Activated CD4-positive, CD25-positive, alpha-beta regulatory T cell (primary cell): ENCODE measurements at places on chromosomes 6 and 20.

GRCh38 chr20:57878786-57879424, 169.1 kb upstream of the PMEPA1 start:
- DNase-seq: no peak

DNA sequence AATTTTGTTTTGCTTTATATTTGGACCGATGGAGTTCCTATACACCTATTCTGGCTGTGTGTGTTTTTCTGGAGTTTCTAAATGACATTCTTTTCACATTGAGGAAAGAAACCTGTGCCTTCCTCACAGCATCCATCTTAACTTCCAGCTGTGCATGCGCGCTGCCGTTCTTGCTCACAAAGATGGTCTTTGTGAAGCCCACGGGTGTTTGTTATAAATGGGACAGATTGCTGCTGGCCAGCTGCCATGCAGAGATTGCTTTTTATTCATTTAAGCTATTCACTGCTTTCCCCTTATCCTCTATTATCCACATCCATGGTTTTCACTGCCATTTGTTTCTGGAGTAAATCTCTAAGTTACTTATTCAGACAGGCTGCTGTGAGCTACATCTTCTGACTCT, 54.2 kb downstream of the SYNDIG1 start:
- no peak for DNase-seq

GRCh38 chr20:24818056-24818455, 131.0 kb upstream of the CST7 start:
- DNase-seq: no peak

- no peak for DNase-seq
These were observed 12.2 kb downstream of the MMP24 start for GRCh38 chr20:35238735-35239134.

DNA sequence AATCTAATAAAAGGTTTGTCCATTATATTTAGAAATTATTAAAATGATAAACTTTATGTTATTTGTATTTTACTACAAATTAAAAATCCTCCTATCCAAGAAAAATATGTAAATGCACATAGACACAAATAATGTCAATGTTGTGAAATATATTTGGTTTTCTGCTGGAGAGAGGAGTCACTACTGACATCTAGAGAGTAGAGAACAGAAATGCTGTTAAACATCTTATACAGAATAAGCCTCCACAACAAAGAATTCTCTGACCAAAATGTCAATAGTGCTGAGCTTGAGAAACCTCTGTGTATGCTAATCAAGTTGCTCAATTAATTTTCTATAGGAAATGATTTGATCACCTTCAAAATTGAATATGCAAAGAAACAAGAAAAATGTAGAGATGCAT, 12.4 kb downstream of the HTR1B start:
- DNase-seq: no peak

DNA sequence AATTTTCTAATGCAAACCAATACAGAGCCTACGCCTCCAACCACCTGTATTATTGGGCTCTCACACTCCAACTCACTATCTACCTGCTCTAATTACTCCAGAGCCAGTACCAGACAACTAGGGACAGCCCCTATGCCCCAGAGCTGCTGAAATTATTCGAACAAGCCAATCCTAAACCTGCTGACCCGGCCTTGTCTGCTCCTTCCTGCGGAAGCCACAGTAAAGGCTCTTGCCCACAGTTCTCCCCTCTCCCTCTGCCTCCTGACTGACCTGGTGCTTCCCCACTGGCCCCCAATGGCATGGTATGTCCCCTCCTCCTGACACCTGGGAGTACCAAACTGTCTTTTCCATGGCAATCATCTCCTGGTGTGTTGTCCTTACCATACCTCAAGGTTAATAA, 4.1 kb upstream of the TOX2 start:
- no peak for DNase-seq

DNA sequence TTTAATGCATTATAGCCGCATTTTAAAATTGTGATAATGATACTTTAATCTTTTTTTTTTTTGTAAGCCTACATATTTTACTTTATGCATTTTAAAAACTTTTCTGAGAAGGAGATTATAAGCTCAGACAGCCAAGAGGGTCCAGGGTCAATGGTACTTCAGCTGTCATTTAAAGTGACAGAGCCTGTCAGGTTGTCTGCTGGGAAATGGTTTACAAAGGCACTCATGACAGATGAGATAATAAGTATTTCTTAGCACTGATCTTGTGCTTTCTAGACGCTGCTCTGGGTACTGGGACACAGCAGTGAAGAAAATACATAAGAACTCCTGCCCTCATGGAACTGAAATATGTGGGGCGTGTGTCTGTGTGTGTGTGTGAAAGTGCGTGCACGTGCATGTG, 19.6 kb downstream of the LAMP5 start:
- DNase-seq: no peak

GRCh38 chr6:107061125-107062020, 33.4 kb downstream of the MTRES1 start:
- no peak for DNase-seq

DNA sequence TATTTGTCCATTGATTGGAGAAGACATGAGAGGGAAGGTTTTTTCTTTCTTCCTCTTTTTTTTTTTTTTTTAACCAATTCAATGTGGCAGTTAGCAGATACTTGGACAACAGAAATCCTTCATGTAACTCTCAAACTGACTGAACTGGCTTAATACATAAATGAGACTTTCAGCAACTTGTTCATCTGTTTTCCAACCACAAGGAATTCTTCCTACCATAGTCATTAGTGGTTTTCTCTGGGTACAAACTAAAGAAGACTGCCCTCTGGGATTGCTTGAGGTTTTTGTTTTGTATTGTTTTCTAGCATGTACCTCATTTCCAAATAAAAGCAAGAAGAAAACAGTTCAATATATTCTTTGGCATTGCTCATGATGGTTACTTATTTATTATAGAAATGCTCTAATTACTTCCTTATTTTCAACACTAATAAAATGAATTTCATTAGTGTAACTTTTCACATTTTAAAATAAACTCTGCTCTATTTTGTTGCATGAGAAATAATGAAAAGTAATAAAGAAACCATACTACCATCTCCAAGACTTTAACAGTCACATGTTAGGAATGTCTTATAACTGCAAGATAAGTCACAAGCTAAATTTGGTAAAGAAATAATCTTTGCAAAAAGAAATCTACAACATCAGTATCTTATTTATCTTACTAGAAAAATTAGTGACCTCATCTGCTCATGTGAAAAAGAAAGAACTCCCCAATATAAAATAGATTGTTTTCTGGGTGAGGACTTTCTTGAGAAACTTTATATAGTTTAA, 52.0 kb downstream of the ME1 start:
- no peak for DNase-seq

DNA sequence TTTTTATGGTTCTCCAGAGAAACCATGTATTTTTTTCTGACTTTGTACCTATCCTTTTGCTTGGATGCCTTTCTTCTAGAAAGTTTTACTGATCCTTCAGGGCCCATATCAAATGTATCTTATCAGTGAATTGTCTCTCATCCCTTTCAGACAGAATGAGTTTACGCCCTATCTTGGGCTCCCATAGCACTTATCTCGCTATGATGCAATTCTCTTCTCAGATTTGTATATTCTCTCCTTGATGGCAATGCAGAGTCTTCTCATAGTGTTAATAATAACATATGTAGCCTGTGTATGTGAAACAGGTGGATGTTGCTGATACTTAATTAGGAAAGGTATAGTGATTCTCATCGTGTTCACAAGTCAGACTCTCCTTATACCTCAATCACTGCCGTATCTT, 336.2 kb downstream of the UTRN start:
- DNase-seq: no peak

DNA sequence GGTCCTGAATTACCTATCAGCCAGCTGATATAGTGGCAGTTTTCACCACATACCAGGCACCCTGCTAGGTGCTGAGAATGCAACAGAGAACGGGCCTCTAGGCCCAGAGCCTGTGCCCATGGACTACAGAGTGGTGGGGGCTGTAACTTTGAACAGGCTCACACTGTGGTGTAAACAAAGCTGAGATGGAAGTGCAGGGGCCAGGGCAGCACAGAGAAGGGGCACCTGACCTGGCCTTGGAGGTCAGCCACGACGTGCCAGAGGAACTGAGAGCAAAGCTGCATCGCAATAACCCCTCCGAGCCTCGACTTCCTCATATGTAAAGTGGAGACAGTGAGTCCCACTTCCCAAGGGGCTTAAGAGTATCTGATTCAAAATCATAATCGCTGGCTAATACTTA, 105.8 kb downstream of the MAFB start:
- no peak for DNase-seq

GRCh38 chr6:32114796-32115195, 5.7 kb upstream of the TNXB start:
- no peak for DNase-seq

- no peak for DNase-seq
These were observed 150.7 kb upstream of the BTBD3 start for GRCh38 chr20:11766961-11767360.

GRCh38 chr6:93433592-93433991, 14.2 kb upstream of the EPHA7 start:
- no peak for DNase-seq

DNA sequence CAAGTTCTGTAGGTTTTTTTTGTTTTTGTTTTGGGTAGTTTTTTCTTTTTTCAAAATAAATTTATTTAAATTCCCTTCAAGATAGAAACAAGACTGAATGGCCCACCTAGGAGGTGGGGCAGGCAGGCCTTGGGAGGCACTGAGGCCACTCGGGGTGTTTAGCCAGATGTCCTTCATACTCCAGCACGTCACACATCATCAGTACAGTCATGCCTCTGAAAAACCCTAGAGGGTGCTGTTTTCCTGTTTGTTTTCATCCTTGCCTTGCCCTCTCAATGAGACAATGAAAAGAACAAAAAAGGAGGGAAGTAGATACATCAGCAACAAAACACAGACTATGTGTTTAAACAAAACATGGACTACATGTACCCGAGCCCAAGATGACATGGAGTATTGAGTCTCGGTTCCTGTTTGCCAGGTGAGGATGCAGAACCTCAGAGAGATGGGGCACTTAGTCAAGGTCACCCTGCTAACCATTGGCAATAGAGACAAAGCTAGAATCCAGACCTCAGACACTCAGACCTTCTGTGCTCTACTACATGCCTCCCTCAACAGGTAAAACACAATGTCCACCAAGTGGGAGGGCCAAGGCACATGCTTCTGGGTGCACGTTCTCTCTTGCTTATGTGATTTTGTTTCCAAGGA, 26.8 kb upstream of the CLIC5 start:
- DNase-seq: no peak

DNA sequence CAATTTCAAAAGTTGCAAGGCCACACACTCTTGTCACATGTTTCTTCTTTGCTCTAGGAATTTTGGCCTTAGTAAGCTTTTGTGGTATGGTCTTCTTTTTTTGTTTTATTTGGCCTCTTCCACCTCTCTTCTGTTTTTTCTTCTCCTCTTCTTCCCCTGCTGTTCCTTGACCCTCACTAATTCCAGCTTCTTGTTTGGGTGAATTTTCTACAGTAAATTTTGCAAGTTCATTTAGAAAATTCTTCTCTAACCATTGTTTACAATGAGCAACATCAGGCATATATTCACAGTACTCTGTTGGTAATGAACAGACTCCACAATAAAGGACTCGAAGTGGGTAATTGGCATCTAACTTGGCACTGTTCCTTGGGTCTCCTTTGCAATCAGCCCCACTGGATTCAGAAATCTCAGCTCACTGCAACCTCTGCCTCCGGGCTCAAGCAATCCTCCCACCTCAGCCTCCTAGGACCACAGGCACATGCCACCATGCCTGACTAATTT, 5.0 kb downstream of the ASIP start:
- no peak for DNase-seq

- DNase-seq: no peak
These were observed 161.5 kb downstream of the MYLK4 start for GRCh38 chr6:2589171-2589661.

- DNase-seq: no peak
These were observed 1230.3 kb upstream of the CITED2 start for GRCh38 chr6:140604786-140605185.

- DNase-seq: no peak
These were observed 343 bp downstream of the SNAP91 start for GRCh38 chr6:83708546-83708969.

DNA sequence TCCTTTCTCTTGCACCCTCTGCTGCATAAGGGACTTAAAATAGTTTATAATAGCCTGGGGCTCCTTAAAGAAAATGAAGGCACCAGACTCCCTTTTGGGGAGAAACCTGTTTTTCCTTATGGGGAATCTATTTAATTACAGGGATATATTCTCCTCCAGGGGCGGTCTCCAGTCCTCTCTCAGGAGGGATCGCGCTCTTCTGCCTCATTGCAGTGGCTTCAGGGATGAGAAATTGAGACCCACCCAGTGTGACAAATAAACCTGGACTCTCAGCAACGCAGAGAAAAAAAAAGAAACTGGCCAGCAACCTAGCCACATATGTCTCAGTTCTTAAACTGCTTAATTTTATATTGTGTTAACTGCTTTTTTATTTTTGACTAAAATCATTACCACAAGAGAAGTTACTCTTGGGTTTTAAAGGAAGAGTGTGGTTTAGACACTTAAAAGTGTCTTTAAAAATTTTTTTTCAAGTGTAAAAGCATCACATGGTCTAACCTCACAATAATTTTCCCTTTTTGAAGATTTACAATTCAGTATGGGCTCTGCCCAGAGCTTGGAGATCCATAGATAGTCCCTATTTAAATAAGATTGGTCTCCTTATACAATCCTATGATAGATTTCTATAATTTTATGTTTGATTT, 11.7 kb upstream of the GOPC start:
- DNase-seq: no peak

GRCh38 chr6:140774080-140774505, 1358.6 kb upstream of the GJE1 start:
- DNase-seq: no peak

DNA sequence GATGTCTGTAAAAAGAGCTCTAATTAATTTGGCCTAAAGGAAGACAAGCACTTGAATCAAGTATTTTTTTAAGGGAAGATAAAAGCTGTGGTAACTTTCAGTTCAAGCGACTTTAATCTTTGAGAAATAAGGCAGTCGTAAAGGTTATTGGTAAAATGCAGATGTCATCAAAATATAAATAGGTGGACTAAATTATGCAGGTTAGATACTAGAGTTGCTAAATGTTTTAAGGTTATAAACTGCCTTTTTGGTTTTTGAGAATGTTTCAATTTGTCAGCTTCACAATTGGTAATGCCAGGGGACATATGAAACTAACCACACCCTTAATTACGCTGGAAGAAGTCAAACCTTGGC, 159.5 kb upstream of the OLIG3 start:
- DNase-seq: no peak

DNA sequence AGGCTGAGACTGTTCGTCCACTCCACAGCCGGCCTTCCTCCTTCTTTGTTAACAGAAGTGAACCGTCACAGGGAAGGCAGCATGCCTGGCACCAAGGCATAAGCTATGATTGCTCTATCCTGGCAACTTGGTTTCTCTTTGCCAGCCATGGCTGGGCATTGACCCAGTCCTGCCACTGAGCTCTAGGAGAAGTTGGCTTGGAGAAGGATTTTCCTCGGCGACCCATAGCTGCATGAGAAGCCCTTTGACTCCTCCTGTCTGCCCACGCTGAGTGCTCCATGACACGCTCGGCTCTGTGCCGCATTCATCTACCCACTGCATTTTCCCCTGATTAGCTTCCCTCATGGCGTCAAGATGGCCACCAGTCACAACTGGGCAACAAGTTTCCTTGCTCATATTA, 111.8 kb upstream of the EXOC2 start:
- no peak for DNase-seq

- DNase-seq: no peak
These were observed 74.6 kb upstream of the SLC22A23 start for GRCh38 chr6:3531481-3531880.
